ENCODE measurements at places on chromosomes 3 and 15. TPM values are rescaled to one million over a fixed set of nuclear protein-coding genes. Genes with fewer than 3 reads are reported as not detected.

- DNase-seq = no peak
Observed at GRCh38 chr3:60365360-60365759, 885.9 kb downstream of the FHIT start.

- no peak for DNase-seq
Observed at GRCh38 chr15:89109238-89109637, 21.0 kb downstream of the ABHD2 start.

- DNase-seq = no peak
Observed at GRCh38 chr3:130904491-130904890, 10.6 kb downstream of the ATP2C1 start.

USP13 gene
- 9.1 TPM for polyA plus RNA-seq

MCTP2 gene
- polyA plus RNA-seq = 2.6 TPM

TRH gene
- polyA plus RNA-seq = not detected

GRCh38 chr3:52055537-52056351 is 627 bp downstream of the DUSP7 start:
- DNase-seq = peak; percentile 46

CHST2 gene
- polyA plus RNA-seq = 5.5 TPM

KCNMB2 gene
- polyA plus RNA-seq = not detected

DNA sequence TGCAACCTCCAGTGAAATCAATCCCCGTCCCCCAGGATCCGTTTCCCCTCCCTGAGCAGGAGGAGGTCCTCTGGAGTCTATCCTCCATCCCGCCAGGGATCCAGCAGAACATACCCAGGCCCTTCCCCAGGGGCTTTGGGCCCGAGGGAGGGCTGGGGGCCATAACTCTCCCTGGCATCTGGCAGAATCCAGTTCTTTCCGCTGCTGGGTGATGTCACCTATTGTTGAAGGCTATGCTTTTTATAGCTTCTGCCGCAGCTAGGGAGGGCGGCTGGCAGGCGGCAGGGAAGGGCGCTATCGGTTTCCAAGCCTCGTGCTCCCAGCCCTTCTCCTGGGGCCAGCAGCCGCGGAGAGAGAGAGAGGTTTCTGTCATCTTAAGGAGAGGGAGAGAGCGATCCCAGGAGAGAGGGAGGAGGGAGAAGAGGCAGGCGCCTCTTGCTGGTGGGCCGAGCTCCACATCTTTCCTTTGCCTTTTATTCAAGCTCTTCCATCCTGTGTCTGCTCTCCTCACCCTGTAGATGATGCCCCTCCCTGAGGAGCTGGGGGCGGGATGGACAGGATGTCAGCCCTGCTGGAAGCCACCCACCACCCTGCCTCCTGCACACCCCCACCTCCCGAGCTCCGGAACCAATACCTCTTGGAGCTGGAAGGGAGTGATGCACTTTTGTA is 120.1 kb downstream of the ANP32A start:
- no peak for DNase-seq

GRCh38 chr15:75641603-75642002 is 1.6 kb upstream of the IMP3 start:
- DNase-seq = no peak

CEP152 gene
- 5.1 TPM for polyA plus RNA-seq

DNA sequence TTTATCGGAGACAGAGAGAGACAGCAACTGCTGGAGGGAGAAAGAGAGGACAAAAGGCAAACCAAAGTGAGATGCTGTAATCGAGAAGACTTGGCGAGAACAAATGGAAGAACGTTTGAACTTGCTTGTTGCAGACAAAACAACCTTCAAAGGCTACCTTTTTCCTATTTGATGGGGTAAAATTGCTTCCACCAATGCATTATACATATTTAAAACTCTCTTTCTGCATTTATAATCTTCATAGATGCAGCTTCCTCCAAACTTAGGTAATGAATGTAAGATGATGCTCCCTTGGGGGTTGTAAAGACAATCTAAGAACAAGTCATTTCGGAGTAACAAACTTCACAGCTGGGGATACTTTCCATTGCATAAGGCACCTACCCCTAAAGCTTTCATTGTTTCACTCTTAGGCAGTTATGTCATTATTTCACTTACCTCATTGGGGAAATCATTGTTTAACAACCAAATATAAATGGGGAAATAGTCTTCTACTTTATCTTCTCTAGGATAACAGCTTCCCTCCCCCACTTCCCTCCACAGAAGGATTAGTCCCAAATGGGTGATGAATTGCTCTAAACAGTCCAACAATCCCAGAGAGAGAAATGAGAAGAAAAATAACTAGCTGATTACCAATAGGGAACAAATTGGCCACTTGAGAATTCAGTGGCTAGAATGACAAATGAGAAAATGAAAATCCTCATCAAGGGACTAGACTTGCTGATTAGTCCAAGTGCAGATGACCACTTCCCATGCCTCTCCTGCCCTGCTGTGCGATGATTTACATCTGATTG is 269.8 kb upstream of the ADAMTS9 start:
- no peak for DNase-seq
